ENCODE measurements at places on chromosomes 1 and 21.

DNA sequence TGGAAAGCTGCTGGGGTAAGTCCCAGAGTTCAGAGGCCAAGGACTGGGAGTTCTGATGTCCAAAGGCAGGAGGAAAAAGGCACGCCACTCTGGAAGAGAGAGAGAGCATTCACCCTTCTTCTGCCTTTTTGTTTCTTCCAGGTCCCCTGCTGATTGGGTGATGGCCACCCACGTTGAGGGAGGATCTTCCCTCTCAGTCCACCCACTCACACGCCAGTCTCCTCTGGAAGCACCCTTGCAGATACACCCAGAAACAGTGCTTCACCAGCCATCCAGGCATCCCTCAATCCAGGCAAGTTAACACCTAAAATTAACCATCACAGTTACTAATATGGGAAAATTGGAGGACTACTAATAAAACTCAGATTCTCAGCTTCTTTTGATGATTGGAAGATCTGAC, 66.1 kb upstream of the PARP1 start:
- no peak for ATAC-seq

DNA sequence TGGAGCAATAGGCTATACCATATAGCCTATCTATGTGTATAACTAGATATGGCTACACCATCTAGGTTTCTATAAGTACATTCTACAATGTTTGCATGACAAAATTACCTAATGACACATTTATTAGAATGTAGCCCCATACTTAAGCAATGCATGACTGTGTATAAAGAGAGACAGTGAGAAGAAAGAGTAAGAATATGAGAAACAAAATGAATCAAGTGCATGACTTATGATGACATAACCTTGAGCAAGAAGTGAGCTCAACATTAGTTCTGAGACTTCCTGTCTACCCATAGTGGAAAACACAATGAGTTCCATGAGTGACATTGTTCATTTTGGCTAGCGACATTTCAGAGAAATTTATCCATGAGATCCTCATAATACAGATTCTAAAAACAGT, 10.1 kb downstream of the SLC44A5 start:
- peak; percentile 67 for ATAC-seq

DNA sequence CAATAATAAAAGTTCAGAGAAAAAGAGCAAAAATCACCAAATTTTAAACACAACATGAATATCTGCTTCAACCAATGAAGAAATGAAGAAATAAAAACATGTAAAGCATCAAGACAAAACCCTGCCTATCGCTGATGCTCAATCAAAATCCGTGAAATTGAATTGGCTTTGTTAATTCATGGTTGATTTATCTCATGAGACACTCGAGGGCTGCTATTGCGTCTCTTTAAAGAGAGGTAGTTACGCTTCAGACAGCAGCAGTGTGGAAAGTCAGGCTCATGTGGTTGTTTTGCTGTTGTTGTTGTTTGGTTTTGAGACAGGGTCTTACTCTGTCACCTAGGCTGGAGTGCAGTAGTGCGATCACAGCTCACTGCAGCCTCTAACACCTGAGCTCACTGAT, 65.5 kb upstream of the RGS7 start:
- ATAC-seq: no peak

GRCh38 chr1:83083589-83084224, 915.2 kb downstream of the TTLL7 start:
- ATAC-seq: no peak

- no peak for ATAC-seq
Observed at GRCh38 chr1:12524266-12524665, 93.7 kb downstream of the DHRS3 start.

DNA sequence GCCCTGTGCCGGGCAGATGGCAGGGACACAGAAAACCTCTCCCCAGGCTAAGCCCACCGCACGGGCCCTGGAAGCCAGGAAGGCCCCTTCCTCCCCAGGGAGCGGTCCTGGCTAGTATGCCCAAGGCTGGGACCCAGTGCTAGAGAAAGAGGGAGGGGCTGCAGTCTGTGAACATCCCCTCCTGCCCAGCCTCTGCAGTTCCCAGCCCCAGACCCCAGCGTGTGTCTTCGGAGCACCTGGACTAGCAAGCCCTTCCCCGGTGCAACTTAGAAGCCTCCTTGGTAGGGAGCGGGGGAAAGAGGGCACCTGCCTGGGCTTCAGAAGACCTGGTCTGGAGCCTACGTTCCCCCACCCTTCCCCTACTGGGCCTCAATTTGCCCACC, 2.1 kb downstream of the PLEKHG5 start:
- ATAC-seq: no peak

- peak; percentile 93 for ATAC-seq
Observed at GRCh38 chr1:39205102-39205780, 746 bp downstream of the MACF1 start.

DNA sequence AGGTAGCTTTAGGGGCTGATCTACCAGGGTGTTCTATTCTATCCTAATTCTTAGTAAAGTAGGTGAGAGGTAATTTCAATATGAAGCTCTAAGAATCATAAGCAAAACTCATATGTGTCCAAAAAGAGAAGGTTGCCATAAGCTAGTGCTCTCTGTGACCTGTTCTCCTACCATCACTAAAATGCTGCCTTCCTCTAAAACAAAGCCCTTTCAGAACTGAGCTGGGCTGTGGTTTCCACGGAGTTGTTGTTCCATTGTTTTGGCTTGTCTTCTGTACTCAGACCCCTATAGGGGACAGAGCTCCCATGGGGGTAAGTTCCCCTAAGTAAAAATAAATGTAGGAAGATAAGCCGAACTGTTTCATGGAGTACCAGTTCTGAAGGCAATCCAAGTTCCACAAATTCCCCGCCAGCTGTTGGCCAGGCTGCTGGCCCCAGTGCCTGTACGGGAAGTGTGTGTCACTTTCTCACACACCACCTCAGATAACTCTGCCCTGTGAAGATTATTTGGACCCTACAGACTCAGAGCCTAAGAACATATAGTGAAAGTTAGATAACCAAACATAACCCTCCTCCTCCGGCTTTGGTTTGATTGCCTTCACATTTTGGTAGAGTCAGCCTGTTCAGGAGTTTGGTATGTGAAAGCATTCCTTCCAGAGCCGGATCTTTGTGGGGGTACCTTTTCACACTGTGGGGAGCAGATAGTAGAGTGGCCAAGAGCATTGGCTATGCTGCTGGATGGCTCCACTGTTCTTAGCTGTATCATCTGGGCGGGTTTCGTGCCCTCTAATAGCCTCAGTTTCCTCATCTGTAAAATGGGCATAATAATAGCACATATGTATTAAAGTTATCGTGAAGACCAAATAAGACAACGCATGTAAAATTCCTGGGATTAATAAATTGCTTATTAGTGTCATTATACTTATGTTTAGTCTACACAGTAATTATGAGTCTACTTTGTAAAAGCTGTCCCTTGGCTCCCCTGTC, 10.8 kb downstream of the DPT start:
- no peak for ATAC-seq

DNA sequence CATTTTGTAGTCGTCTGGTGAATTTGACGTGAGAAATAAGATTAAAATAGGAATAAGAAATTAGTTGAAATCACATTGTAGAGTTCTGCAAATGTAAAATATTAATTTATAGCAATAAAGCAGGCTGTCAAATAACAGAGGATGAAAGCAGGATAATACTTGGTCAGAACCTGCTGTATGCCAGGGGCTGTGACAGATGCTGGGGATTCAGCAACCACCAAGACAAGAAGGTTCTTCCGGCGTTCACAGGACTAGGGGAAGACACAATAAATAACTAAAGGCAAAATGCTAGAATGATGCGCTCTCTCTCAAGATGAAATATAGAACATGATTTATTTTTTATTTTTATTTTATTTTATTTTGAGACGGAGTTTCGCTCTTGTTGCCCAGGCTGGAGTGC, 6.8 kb upstream of the PARK7 start:
- no peak for ATAC-seq

DNA sequence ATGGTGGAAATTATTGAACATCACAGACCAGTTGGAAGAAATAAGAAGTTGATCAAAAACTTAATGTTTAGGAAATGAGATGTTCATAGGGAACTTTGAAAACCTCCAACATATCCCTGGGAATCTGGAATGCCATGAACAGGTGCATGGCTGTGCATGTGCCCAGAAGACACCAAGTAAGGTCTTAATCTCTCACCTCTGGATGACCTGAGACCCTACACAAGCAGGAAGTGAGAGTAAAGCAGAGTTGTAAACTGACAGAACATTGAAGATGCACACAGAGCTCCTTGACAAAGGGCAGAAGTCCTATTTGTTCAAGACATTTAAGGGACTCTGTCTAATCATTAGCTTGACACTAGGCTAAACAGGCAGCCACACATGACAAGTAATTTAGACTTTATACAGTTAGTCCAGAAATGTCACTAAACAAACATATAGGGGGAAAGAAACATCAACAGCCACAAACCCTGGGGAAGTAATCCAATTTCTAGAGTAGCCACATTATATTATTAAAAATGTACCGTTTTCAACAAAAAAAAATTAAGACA, 34.5 kb downstream of the KLHDC7A start:
- ATAC-seq: no peak

GRCh38 chr1:180170546-180171151, 16.0 kb downstream of the QSOX1 start:
- ATAC-seq: no peak

- no peak for ATAC-seq
Observed at GRCh38 chr1:226754097-226754496, 15.0 kb upstream of the ITPKB start.

DNA sequence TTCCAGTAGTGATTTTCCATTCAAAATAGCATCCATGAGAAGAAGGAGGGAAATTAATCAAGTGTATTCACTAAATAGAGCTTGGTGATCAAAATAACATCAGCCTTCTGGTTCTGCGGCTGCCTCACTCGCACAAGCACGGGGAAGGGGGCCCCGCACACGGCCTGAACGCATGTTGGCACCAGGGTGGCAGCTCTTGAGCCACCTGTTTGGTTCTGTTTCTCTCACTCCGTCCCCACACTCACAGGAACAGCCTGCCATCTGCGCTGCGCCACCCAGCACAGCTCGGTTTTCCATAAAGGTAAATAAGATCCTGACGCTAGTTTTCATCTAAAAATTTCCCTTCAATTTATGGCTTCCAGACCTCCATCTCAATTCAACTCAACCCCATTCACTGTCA, 49.4 kb downstream of the TIAM1 start:
- ATAC-seq: no peak

DNA sequence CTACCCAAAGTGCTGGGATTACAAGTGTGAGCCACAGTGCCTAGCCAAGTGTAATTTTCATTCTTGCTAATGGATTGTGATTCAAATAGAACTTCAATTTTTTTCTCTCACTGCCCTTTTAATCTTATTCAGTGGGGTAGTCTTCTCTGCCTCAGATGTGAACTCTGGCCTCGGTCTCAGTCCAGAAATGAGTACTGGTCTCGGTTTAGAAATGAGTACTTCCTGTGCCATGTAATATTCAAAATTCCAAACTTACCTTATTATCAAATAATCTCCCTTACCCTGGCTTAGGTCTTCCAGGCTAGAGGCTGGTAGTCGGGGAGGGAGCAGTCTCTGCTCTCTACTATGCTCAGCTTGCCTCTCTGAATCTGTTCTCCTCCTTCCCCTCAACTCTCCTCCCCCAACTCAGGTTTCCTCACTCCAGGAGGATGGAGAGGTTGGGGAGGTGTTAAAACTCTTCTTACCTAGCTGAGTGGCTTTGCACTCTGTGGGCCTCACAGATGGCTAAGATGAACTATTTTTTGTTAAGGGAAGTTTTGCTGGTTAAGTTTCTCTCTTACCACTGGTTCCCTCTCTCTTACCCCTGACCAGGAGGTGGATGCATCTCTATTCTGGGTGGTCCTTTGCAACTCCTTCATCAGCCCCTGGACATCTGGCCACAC, 4.8 kb upstream of the SLAMF9 start:
- peak; percentile 86 for ATAC-seq

All from activated T-helper 17 cell treated with anti-CD3 and anti-CD28 coated beads, Interleukin-2, amount 50 U/mL, for 72 hours (primary cell).